ENCODE measurements at places on chromosomes 13 and 19.

DNA sequence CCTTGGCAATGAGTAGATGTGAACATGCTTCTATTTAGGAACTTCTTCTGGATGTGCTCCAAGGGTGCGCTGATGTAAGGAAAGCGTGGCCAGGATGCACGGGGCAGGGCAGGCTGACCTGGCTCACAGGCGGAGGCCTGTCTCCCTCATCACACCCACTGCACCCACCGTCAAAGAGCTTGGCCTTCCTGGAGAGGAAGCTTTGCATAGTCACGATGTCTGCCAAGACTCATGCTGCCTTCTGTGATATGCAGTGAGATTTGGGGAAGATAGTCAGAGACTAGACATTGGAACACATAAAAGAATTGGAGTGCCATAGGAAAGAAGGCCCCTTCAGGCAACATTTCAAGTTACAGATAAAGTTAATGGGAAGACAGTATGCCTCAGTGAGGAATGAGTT is 82.0 kb downstream of the MYO16 start:
- DNase-seq: no peak

GRCh38 chr13:98083936-98084335 is 59.0 kb upstream of the FARP1 start:
- no peak for DNase-seq

- no peak for DNase-seq
These were observed 2.0 kb upstream of the LENG9 start for GRCh38 chr19:54465426-54466109.

DNA sequence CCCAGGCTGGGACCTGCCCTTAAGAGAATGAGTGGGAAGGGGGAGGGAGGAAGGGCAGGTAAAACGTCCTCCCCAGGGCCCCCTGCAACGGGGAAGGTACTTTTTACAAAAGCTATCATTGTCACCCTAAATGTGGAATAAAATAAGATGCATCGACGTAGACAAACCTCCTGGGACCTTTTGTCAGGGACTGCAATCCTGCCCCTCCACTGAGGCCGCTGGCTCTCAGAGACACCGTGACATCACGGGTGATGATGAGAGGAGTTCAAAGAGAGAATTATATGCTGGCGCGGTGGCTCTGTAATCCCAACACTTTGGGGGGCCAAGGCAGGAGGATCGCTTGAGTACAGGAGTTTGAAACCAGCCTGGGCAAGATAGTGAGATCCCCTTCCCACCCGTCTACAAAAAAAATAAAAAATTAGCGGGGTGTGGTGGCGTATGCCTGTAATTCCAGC is 1.8 kb upstream of the MYBPC2 start:
- DNase-seq: no peak

GRCh38 chr19:40689339-40690049 is 957 bp downstream of the NUMBL start:
- DNase-seq: no peak

DNA sequence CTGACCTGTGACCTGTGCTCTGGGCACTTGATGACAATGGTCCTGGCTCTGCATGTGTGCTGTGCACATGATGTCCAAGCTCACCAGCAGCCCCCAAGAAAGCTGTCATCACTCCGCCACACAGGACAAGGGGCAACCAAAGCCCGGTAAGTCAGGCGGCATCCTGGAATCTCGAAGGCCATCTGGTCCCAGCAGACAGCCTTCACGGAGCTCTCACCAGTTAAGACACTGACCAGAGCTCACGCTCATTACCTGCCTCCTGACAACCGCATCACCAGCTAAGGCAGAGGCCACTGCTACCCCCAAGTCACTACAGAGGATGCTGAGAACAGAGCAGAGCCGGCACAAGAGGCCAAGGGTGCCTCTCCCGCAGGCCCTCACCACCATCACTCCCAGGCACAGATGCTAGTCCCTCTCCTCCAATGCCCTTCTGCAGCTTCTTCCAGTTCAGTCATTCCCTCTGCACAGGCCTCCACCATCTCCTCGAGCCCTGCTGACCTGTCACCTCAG is 10.6 kb downstream of the PPP6R1 start:
- DNase-seq: no peak

- DNase-seq: no peak
These were observed 24.2 kb downstream of the TEX29 start for GRCh38 chr13:111344471-111345191.

- DNase-seq: no peak
These were observed 28.9 kb downstream of the AP2S1 start for GRCh38 chr19:46821512-46822409.

Measured in cerebellar nuclear complex (tissue), 1 donor.